ENCODE measurements at places on chromosomes 2 and 18. TPM values are rescaled to one million over a fixed set of nuclear protein-coding genes. Genes with fewer than 3 reads are reported as not detected.

TMEM163 gene
- total RNA-seq = 48.4 TPM

SCN9A gene
- total RNA-seq = 11.8 TPM

FRZB gene
- 2.8 TPM for total RNA-seq

TMEFF2 gene
- not detected for total RNA-seq

ASIC4 gene
- not detected for total RNA-seq

ABHD3 gene
- total RNA-seq = 29.0 TPM

TSGA10 gene
- total RNA-seq = 3.7 TPM

LYG2 gene
- not detected for total RNA-seq

EMX1 gene
- total RNA-seq = not detected

DOCK10 gene
- total RNA-seq = 17.8 TPM

GAREM2 gene
- total RNA-seq = 2.4 TPM

MDH1 gene
- 130 TPM for total RNA-seq

OSBPL1A gene
- 33.6 TPM for total RNA-seq

CHST9 gene
- 0.12 TPM for total RNA-seq

DCDC2C gene
- total RNA-seq = not detected

ANKRD30BL gene
- total RNA-seq = not detected

GALNT13 gene
- 2.0 TPM for total RNA-seq

ZNF892 gene
- total RNA-seq = 4.3 TPM

GALNT3 gene
- total RNA-seq = 37.7 TPM

POLE4 gene
- total RNA-seq = 66.9 TPM

MBD5 gene
- 42.4 TPM for total RNA-seq

CDH2 gene
- total RNA-seq = 15.0 TPM

ABCB6 gene
- total RNA-seq = 24.3 TPM

NGEF gene
- 0.26 TPM for total RNA-seq

BCL11A gene
- 4.0 TPM for total RNA-seq

ANO7 gene
- 1.3 TPM for total RNA-seq

CPO gene
- 0.20 TPM for total RNA-seq

NEUROD1 gene
- not detected for total RNA-seq

RMDN2 gene
- 16.4 TPM for total RNA-seq

LYPD6B gene
- 0.81 TPM for total RNA-seq

NYAP2 gene
- total RNA-seq = 1.0 TPM

SCYGR4 gene
- total RNA-seq = not detected

VWC2L gene
- not detected for total RNA-seq

NR4A2 gene
- 5.0 TPM for total RNA-seq

NT5C1B gene
- total RNA-seq = not detected

CYRIA gene
- 20.3 TPM for total RNA-seq

COX7A2L gene
- 81.2 TPM for total RNA-seq

FOXI3 gene
- total RNA-seq = not detected

TP53I3 gene
- total RNA-seq = 123 TPM

RGPD3 gene
- total RNA-seq = not detected

PARD6G gene
- 7.1 TPM for total RNA-seq

PCARE gene
- 0.05 TPM for total RNA-seq

VWA3B gene
- total RNA-seq = 3.5 TPM

FKBP1B gene
- 18.7 TPM for total RNA-seq

C2orf66 gene
- 0.16 TPM for total RNA-seq

ESCO1 gene
- total RNA-seq = 14.3 TPM

SIX3 gene
- not detected for total RNA-seq

ANTXR1 gene
- total RNA-seq = 115 TPM

All from left lung (tissue), 14 donors.